ENCODE measurements at places on chromosomes 7 and 10.

- no peak for DNase-seq
Measured at GRCh38 chr7:41431671-41432070, 271.2 kb downstream of the INHBA start.

- no peak for DNase-seq
Measured at GRCh38 chr10:125340903-125341302, 180.5 kb upstream of the CTBP2 start.

GRCh38 chr10:75403939-75404814 lies 2.6 kb upstream of the ZNF503 start:
- no peak for DNase-seq

DNA sequence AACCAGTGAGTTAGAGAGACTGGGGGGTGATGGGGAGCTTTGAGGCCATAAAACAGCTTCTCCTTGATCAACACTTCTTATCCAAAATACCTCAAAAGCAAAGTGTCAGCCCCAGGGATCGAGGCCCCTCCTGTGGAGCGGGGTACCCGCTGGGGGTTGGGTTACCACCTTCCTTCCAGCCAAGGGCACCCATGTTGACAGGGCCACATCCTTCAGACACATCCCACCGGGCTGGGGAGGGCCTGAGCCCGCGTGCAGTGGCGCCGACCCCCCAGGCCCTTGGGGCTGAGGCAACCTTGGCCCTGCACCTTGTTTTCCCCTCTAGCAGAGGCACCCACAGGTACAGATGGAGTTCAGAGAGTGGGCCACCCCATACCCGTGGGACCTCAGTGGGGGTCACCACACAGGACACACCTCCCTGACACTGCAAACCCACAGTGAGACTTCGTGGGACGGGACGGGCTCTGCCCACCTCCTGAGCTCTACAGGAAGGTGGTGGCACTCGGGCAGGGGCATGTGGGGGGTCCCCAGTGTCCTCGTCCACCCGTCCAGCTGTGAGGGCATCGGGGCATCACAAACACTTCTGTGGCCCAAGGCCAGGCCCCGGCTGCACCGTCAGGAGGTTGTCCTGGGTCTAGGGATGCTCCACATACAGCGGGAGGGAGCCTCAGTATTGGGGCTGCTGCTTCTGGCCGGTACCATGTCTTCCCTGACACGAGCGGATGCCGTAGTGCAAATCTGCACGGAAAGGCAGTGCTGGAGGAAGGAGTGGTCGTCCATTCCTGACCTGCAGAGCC lies 10.7 kb downstream of the DPYSL4 start:
- DNase-seq: no peak

DNA sequence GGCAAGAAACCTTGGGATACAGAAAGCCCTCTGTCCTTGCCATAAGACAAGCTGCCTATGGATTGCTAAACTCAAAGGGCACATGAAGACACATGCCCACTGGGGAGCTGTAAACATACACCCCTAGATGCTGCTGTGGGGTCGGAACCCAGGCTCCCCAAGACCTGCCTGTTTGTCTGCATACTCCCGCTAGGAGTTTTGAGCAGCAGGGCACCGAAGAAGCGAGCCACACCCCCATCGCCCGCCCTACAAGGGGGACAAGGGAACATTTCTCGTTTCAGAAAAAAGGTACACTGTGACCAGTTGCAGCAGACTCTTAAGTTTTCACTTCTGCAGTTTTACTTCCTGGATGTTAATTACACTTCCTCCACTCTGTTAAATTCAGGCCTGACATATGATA lies 680.2 kb upstream of the GHITM start:
- no peak for DNase-seq
